ENCODE measurements at places on chromosomes 12 and 14.

GRCh38 chr12:32457251-32458025 is 58.1 kb downstream of the FGD4 start:
- no peak for DNase-seq

DNA sequence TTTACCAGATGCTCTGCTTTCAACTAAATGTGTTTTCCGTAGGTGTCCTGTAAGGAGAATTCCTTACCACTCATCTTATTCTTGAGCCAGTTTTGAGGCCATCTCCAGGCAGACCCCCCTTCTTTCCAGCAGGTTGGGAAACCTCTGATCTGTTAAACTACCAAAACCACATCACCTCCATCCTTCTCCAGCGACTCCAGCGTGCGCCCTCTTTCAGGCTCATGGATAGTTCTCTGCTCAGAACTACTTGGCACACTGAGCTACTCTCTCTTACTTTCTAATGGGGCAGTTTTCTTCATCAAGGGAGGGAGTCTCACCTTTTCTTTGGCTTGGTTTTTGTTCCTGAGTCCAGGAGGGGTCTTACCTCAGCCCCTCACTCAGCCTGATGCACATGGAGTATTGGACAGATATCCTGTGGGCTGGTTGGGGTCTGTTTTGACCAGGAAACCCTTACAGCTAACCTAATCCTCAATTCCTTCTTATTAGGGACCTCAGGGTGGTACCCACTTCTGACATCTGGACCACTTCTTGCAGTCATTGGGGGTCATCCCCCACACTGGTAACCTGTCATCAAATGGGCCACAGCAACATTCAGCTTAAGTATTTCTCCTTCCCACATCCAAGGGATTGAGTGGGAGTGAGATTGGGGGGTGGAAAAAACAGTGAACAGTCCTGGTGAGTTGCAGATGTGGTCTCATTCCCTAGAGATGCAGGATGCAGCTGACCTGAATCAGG is 5.2 kb downstream of the DHRS2 start:
- DNase-seq, result no peak

- DNase-seq, result no peak
These were observed 38.7 kb upstream of the CRY1 start for GRCh38 chr12:107131832-107132616.

DNA sequence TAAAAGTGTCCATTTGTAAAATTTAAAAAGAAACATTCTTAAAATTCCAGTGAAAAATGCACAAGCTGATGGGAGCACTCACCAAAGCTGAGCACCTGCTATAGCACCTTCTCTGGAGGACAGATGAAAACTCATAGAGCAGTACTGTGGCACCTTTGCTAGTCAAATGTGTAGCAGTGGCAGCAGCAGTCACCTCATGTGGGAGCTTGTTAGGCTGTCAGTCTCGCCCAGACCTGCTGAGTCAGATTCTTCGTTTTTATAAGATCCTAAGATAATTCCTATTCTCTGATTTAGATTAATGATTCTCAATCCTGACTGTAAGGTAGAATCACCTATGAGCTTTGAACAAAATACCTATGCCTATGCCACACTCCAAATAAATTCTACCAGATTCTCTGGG is 325.8 kb downstream of the RPL10L start:
- DNase-seq, result no peak

DNA sequence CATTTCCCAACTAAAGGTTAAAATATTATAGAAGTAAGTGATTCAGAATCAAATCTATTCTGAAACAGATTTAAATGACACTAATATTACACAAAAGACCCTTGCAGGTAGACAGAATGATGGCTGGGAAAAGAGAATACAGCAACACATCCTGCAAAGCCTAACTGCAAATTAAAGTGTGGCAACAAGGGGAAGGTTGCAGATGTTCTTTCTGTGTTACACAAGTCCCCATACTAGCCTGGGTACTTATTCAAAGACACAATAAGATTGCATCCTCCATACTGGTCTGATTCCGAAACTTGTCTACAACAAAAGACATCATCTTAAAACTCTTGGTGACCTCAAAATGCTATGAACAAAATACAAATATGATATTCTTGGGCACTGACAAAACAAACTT is 50.5 kb downstream of the R3HDM2 start:
- DNase-seq, result no peak

DNA sequence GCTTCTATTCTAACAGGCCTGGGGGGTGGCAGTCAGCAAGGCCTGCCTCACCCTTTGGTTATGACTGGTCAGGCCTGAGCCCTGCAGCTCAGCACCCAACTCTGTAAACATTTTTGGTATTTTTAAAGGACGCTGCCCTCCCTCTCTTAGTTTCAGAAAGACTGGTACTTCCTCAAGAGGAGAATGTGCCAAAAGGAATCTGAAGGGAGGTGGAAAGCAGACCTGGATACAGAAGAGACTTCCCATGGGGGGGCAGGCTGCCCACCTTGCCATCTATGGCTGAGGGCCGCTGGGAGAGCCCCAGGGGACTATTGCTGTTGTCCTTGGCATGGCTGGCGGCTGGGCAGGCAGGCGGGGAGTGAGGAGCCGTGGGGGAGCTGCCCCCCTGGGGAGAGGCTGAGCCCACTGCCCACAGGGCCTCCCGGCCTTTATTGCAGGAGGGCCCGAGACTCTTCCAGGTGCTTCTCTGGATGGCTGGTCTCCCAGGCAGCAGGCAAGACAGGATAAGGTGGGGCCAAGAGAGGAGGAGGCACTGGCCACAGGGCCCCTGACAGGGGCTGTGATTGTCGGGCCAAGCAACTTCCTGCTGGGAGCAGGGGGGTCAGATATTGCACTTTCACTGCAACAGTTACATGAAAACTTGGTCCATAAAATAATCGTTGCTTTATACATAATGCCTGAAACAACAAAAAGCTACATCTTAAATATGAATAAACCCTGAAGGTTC is 3.5 kb downstream of the ARL6IP4 start:
- DNase-seq, result no peak

DNA sequence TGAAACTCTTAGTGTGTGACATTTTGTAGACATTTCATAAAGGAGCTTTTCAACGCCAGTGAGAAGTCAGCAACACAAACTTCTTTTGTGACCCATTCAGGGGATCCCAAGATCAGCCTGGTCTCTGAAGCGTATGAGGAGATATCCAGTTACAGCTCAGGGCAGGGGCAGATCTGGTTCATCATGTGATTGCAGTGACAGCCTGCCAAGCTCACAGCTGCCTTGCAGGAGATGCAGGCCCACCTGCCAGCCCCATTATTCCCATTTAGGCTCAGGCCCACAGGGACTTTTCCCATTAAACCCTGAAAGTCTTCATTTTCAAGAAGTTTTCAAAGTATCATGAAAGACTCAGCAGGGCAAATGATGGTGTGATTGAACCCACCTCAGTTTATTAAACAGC is 38.3 kb downstream of the SRGAP1 start:
- DNase-seq, result no peak

DNA sequence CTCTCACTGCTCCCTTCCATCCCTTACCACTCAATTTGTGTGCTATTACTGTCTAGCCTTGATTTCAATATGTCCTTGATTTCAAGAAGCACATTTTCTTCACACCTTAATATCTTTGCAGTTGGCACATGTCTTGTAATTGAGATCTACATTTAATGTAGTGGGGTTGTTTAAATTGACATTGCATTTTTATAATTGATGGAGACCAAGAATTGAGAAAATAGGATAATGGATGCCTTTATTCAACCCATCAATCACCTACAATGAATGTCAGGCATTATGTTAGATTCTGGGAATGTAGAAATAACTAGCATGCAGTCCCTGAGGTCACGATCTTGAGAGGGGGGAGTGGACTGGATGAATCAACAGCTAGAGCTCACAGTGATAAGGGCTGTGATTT is 94.6 kb downstream of the SMOC1 start:
- no peak for DNase-seq

DNA sequence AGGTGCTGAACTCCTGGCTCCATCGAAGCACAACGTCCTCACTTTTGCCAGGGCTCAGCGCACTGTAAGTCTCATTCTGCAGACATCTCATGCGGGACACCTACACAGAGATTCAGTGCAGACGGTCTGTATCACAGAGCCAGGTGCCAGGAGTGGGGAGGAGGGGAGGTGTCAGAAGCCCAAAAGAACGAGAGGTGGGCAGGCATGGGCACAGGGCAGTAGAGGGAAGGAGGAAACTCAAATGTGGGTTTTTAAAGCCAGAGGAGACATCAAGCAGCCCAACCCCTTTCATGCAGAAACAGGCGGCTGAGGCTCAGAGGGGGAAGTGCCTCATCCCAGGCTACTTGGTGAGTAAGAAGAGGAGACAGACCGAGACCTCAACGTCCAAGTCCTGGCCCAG is 2.5 kb upstream of the LPAR5 start:
- no peak for DNase-seq

DNA sequence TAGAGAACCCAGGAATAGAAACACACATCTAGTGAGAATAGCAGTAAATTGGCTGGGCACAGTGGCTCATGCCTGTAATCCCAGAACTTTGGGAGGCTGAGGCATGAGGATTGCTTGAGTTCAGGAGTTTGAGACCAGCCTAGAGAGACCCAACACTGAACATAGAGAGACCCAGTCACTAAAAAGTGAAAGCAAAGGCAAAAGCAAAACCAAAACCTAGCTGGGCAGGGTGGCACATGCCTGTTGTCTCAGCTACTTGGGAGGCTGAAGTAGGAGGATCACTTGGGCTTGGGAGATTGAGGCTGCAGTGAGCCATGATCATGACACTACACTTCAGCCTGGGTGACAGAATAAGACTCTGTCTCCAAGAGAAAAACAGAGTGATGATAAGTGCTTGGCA is 37.5 kb upstream of the MIS18BP1 start:
- DNase-seq, result no peak

GRCh38 chr14:20632448-20632830 is 9.1 kb downstream of the OR6S1 start:
- no peak for DNase-seq

GRCh38 chr12:5573390-5573789 is 141.5 kb downstream of the NTF3 start:
- no peak for DNase-seq

- no peak for DNase-seq
These were observed 259.6 kb downstream of the CCER1 start for GRCh38 chr12:90695415-90695814.

GRCh38 chr12:45518291-45519235 is 210.9 kb upstream of the ARID2 start:
- DNase-seq, result peak; percentile 26

DNA sequence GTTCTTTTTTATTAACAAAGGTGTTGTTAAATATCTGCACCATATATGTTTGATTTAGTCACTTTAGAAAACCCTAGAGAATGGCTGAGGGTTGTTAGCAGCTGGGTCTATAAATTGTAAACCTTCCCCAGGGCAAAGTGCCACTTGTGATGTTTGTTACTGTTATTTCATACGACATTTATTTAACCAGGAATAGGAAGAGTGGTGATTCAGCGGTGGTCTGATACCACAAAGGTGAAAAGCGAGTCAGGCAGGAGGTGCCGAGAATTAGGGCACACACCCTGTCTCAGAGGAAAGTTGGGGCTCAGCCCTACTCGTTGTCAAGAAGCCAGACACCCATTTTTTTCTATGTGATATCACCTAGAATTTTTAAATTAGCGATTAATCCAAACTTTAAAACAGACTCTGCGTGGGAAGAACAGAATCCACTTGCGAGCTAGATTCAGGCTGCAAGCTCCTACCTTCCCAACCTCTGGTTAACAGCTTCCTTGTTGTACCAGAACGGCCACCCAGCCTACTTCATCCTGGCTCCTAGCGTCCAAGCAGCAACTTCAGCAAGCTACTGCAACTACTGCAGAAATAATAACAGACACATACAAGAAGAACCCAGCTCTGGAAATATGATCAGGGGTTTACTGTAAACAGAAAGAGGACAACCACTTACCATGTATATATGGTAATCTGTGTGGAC is 126.7 kb downstream of the TMEM132D start:
- no peak for DNase-seq

DNA sequence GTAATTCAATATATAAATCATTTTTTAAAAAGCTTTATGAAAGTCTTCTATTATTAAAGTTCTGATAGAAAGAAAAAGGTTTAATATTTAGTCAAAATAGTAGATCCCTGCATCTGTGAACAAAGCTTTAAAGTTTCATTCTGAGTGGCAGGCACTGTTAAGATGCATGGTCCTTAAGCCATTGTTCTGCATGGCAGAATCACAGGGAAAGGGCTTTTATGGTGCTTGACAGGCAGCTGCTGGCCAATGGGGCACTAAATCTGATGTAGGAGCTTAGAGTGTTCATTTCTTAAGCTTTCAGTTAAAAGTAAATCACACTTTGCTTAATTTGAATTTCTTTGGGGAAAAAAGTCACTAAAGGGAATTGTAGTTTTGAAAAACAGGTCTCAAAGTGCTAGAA is 148.2 kb downstream of the PLEKHA5 start:
- DNase-seq, result no peak
